ENCODE measurements at places on chromosomes 7 and 10.
A peak's percentile ranks its signal among the peaks of the same experiment; 100 is the strongest.

GRCh38 chr10:11163780-11164550 lies 146.3 kb downstream of the CELF2 start:
- no peaks in the 10 kb centered on the region for H3K4me1 ChIP-seq
- no peak for DNase-seq
- H3K36me3 ChIP-seq: no peaks in the 10 kb centered on the region
- no peak overlapping the region for H3K27ac ChIP-seq

- no peaks in the 10 kb centered on the region for H3K27me3 ChIP-seq
- no peak overlapping the region for H3K4me3 ChIP-seq
- no peak overlapping the region for H3K27ac ChIP-seq
- H3K4me1 ChIP-seq: peaks cover 30% of the 10 kb centered on the region
- H3K36me3 ChIP-seq: peaks cover 1% of the 10 kb centered on the region
- no peak for DNase-seq
These were observed 15.8 kb downstream of the MACC1 start for GRCh38 chr7:20201380-20201779.

- H3K27me3 ChIP-seq: no peaks in the 10 kb centered on the region
- no peak overlapping the region for H3K4me3 ChIP-seq
- no peak overlapping the region for H3K27ac ChIP-seq
- H3K36me3 ChIP-seq: no peaks in the 10 kb centered on the region
These were observed 18.6 kb upstream of the ZMIZ1 start for GRCh38 chr10:79049931-79050895.

- H3K4me3 ChIP-seq: peak overlapping the region; percentile 96
- H3K36me3 ChIP-seq: peaks cover 37% of the 10 kb centered on the region
- peaks cover 47% of the 10 kb centered on the region for H3K4me1 ChIP-seq
- H3K27me3 ChIP-seq: no peaks in the 10 kb centered on the region
- peak overlapping the region; percentile 59 for H3K27ac ChIP-seq
These were observed 649 bp downstream of the SCD start for GRCh38 chr10:100347568-100348195.

GRCh38 chr7:155071121-155071651 lies 1.1 kb downstream of the HTR5A start:
- DNase-seq: no peak
- H3K36me3 ChIP-seq: no peaks in the 10 kb centered on the region
- H3K27ac ChIP-seq: no peak overlapping the region

DNA sequence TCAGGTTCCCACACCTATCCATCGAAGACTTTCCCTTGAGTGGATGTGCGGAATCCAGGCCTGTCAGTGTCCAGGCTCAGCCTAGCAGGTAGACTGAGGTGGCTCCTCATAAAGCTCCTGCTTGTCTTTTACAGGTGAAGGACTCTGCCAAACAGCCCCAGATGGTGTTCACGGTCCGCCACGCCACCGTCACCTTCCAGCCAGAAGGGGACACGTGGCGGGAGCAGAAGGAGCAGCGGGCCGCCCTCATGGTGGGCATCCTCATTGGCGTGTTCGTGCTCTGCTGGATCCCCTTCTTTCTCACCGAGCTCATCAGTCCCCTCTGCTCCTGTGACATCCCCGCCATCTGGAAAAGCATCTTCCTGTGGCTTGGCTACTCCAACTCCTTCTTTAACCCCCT lies 13.9 kb downstream of the HTR5A start:
- H3K4me1 ChIP-seq: no peaks in the 10 kb centered on the region
- DNase-seq: no peak
- no peak overlapping the region for H3K27ac ChIP-seq
- H3K4me3 ChIP-seq: no peak overlapping the region
- H3K27me3 ChIP-seq: no peaks in the 10 kb centered on the region
- H3K36me3 ChIP-seq: no peaks in the 10 kb centered on the region

- no peaks in the 10 kb centered on the region for H3K27me3 ChIP-seq
- peaks cover 14% of the 10 kb centered on the region for H3K4me1 ChIP-seq
These were observed 11.4 kb upstream of the FAS start for GRCh38 chr10:88979153-88979562.

GRCh38 chr10:100036850-100037249 lies 27.1 kb upstream of the DNMBP start:
- peaks cover 9% of the 10 kb centered on the region for H3K4me1 ChIP-seq
- no peaks in the 10 kb centered on the region for H3K27me3 ChIP-seq
- DNase-seq: no peak
- H3K27ac ChIP-seq: no peak overlapping the region
- no peaks in the 10 kb centered on the region for H3K36me3 ChIP-seq
- no peak overlapping the region for H3K4me3 ChIP-seq

DNA sequence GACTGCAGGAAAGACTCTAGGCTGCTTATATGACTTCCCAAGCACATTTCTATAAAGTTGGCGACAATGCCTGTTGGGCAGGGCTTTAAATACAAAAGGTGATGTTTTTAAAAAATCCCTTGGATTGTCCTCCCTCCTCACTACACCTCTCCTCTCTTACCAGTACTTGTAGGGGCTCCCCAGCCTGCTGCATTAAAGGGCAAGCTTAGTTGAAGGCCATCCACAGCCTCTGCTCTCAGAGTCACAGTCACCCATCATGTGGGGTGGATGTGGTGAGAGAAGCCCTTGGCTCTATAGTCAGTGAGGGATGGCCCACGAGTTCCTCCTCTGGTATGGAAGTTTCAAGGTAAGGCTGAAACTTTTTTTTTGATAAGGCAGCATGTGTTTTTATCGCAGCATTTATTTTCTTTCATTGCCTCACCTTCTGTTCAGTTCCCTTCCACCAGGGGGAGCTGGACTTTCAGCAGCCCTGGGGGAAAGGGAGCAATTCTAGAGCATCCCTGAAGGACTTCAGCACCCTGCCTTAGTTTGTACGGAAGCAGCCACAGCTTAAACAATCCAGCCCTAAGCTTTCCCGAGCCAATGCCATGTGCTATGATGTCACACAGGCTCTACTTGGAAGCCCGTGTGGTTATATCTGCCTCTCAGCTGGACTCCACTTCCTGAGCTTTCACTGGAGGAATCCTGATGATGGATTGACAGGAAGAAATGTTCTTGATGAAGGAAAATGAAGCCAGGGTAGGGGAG lies 131.9 kb downstream of the CALCR start:
- H3K27ac ChIP-seq: no peak overlapping the region
- H3K27me3 ChIP-seq: no peaks in the 10 kb centered on the region
- H3K36me3 ChIP-seq: no peaks in the 10 kb centered on the region
- no peaks in the 10 kb centered on the region for H3K4me1 ChIP-seq

DNA sequence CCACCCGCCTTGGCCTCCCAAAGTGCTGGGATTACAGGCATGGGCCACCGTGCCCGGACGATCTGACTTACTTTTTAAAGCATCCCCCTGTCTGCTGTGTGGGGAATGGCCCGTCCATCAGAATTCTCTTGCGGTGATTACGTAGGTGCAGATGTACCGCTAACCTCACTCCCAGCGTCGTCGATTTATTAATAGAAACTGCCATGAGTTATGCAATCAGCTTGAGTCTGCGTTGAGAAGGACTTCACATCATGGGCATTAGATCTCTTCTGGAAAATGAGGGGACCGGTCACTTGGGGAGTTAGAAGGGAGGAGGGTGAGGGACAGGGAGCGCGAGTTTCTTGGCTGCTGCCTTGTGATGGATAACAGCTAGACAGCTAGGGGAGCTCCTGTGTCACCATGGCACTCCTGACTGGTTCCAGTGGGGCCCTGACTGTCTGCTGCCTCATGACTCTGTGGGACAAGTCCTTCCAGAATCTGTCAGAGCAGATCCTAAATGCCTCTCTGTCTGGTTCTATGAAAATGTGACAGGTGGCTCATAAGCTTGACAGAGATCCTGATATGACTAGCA lies 35.2 kb downstream of the POR start:
- no peak overlapping the region for H3K4me3 ChIP-seq
- DNase-seq: no peak
- H3K4me1 ChIP-seq: peaks cover 8% of the 10 kb centered on the region

- no peak overlapping the region for H3K4me3 ChIP-seq
- H3K36me3 ChIP-seq: no peaks in the 10 kb centered on the region
- no peak overlapping the region for H3K27ac ChIP-seq
These were observed 12.2 kb downstream of the ZNF488 start for GRCh38 chr10:47371629-47372485.

DNA sequence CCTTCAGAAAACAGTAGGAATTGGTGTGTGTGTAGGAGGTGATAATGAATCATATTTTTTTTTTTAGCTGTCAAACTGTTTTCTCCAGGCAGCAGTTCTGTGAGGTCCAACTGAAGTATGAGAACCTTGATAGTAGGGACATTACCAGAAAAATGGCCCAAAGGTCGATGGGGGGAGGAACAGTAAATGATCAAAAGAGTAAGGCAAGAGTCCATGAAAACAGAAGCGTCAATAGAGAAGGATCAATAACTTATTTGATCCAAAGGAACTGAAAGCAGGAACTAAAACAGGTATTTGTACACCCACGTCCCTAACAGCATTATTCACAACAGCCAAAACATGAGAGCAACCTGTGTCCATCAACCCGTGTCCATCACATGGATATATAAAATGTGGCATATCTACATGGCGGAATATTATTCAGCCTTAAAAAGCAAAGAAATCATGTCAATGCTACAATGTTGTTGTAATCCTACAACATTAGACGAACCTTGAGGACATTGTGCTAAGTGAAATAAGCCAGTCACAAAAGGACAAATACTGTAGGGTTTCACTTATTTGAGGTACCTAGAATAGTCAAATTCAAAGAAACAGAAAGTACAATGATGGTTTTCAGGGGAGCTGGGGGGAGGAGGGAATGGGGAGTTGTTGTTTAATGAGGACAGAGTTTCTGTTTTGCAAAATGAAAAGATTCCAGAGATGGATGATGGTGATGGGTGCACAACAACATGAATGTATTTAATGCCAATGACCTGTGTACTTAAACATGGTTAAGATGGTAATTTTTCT lies 214.0 kb upstream of the KLF14 start:
- H3K27me3 ChIP-seq: no peaks in the 10 kb centered on the region
- H3K36me3 ChIP-seq: peaks cover 6% of the 10 kb centered on the region
- no peak overlapping the region for H3K27ac ChIP-seq
- DNase-seq: no peak
- H3K4me3 ChIP-seq: no peak overlapping the region

DNA sequence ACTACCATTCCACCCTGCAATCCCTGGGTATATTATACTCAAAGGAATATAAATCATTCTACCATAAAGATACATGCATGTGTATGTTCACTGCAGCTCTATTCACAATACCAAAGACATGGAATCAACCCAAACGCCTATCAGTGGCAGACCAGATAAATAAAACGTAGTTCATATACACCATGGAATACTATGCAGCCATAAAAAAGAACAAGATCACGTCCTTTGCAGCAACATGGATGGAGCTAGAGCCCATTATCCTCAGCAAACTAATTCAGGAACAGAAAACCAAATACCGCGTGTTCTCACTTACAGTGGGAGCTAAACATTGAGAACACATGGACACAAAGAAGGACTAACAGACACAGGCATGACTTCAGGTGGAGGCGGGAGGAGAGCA lies 138.3 kb downstream of the DYNC2I1 start:
- H3K27me3 ChIP-seq: peaks cover 15% of the 10 kb centered on the region
- no peak overlapping the region for H3K4me3 ChIP-seq
- DNase-seq: no peak
- H3K27ac ChIP-seq: no peak overlapping the region
- H3K4me1 ChIP-seq: no peaks in the 10 kb centered on the region
- no peaks in the 10 kb centered on the region for H3K36me3 ChIP-seq

DNA sequence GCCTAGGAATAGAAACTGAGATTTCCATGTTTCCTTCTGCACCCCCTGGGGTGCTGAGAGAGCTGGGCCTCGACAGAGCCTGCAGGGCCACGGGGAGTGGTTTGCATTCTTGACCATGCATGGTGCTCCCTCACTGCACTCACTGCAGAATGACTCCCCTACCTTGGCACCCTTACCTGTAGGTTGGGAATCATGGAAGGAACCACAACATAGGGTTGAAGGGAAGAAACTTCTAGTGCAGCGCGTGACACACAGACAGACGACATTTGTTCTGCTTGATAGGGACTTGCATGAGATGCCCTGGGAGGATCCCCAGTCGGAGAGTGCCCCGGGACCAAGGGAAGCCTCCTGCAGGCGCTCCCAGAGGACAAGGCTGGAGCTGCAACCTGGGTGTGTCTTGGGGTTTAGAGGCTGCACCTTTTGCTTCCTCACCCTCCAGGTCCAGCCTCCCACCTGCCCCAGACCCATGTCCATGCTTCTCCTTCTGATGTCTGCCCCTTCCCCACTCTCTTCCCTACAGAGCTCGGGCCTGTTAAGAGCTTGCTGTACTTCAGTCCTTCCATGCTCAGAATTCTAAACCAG lies 245.2 kb downstream of the ABCA13 start:
- no peak overlapping the region for H3K27ac ChIP-seq
- H3K27me3 ChIP-seq: no peaks in the 10 kb centered on the region
- DNase-seq: no peak
- peaks cover 16% of the 10 kb centered on the region for H3K4me1 ChIP-seq
- H3K4me3 ChIP-seq: no peak overlapping the region

DNA sequence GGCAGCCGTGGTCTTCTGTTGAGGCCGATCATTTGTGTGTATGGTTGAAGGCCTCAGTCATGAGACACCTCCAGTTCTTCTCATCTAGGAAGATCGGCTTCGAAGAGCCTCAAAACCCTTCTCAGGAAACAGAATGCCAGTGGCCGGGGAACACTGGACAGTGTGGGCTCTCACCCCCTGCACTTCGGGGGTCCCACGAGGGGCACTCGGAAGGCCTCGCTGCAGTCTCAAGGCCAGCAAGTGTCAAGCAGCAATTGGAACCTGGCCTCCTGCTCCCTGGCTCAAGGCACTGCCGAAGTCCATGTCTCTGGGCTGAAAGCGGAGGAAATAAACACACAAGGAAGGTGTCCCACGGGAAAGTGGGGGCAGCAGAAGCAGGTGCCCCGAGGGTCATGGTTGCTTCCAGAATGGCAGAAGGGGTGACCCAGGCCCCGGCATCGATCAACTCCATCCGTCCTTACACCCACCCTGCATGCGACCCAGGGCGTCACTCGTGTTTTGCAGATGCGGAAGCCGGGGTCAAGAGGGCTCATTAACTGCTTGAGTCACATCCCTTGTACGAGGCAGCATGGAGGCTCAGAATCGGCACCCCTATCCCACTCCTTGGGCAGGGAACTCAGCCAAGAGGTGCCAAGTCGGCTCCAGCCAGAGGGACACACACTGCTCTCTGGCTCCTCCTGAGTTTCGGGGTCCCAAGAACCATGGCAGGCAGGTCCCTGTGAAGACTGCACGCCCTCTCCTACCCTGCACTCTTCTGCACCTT lies 231.3 kb upstream of the SHH start:
- H3K4me1 ChIP-seq: no peaks in the 10 kb centered on the region
- no peak overlapping the region for H3K4me3 ChIP-seq
- no peak for DNase-seq
- H3K27ac ChIP-seq: no peak overlapping the region

GRCh38 chr7:68922850-68923249 lies 675.4 kb upstream of the AUTS2 start:
- H3K27ac ChIP-seq: no peak overlapping the region
- DNase-seq: no peak
- no peaks in the 10 kb centered on the region for H3K4me1 ChIP-seq

- H3K27me3 ChIP-seq: no peaks in the 10 kb centered on the region
- no peak overlapping the region for H3K27ac ChIP-seq
- no peak for DNase-seq
- H3K36me3 ChIP-seq: peaks cover 29% of the 10 kb centered on the region
- no peaks in the 10 kb centered on the region for H3K4me1 ChIP-seq
These were observed 54.2 kb downstream of the VOPP1 start for GRCh38 chr7:55517936-55518689.
